Stimulated activated CD8-positive, alpha-beta memory T cell treated with anti-CD3 and anti-CD28 coated beads, Interleukin-7, amount 100 ng/mL, for 48 hours (primary cell): ENCODE measurements at places on chromosomes 5 and 9.

- DNase-seq: no peak
These were observed 15.4 kb upstream of the RFX3 start for GRCh38 chr9:3541206-3541605.

DNA sequence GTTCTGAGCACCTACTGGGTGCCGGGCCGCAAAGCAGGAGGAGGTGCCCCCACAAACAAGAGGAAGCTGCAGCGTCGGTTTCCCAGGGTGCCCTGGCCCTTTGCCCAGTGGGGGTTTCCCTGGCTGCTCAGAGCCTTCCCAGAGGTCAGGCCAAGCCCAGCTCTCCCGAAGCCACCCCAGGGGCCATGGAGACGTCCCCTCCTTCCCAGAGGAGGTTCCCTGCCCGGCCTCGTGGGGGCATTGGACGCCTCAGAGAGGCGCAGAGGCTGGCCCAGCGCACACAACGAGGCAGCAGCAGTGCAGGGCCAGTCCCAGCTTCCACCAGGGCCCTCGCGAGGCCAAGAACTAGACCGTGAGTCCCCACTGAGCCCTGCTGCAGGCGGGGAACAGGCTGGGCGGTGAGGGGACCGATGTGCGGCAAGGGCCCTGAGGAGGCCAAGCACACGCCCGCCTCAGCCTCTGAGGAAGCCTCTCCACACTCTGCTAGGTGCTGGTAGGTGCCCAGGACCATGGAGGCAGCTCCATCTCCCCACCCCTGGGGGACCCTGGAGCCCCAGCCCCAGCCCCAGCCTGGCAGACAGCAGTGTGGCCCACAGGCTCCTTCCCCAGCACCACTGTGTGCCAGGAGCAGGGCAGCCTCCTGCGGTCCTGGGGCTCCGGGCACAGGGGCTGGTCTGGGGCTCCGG, 7.0 kb downstream of the DIPK1B start:
- DNase-seq: no peak

DNA sequence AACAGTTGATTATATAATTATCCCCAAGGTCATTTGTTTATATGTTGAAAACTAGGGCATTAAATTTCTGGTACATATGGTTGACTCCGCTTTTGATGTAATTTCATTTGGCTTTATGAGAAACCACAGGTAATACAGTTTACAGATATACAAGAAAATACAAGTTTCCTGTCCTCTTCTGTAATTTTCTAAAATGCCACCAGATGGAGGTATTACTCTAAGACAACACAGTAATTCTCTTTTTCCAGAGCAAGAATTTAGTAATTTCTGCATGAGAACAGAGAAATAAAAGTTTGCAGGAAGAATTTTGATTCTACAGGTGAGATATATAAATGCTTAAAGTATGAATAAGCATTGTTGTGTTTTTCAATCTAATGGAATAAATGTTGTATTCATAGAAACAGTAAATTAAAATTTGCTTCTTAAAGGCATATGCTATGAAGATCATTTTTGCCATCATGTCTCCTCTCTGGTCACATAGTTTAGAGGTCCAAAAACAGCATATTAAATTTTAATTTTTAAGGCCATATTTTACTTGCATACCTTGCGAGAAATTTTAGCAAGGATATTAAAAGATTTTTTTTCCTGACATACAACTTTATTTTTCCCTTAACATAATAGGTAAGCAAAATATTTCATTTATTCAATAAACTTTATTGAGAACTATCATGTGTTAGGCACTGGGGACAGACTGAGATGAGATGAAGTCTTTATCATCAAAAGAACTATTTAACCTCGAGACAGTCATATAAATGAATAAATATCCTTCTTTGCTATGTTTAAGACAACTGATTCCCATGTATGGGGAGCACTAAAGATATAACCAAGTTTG, 22.7 kb downstream of the CHD1 start:
- no peak for DNase-seq

DNA sequence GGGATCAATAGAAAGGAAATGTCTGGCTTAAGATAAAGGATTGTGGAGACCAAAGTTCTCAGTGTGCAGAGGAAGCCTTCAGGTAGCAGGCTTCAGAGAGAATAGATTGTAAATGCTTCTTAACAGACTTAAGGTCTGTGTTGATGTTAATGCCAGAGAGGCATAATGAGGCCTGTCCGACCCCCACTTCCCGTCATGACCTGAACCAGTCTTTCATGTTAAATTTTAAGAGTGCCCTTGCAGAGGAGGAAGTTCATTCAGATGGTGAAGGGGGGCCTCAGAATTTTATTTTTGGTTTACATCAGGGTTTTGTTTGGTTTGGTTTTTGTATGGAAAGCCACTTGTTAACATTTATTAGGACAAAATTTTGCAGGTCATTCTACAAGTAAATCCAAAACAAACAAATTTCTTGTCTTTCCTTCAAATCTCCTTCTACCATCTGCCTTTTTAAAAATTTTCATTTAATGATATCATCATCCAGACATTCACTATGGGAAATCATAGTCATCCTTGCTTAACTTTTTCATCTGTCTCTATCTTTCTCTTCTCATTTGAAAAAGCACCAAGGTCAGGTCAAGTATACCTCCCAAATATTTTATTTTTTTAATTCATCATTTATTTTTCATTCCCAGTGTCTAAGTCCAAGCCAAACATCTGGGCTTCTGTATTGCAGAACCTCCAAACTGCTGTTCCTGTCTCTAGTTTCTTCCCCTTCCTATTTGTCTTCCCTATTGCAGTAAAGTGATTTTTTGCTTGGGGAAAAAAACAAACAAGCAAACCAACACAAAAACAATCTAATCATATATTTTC, 6.9 kb upstream of the ABCA1 start:
- DNase-seq: no peak

- no peak for DNase-seq
These were observed 135.4 kb upstream of the RASEF start for GRCh38 chr9:83198371-83198770.

GRCh38 chr5:89534331-89534730, 651.3 kb upstream of the MEF2C start:
- DNase-seq: no peak

DNA sequence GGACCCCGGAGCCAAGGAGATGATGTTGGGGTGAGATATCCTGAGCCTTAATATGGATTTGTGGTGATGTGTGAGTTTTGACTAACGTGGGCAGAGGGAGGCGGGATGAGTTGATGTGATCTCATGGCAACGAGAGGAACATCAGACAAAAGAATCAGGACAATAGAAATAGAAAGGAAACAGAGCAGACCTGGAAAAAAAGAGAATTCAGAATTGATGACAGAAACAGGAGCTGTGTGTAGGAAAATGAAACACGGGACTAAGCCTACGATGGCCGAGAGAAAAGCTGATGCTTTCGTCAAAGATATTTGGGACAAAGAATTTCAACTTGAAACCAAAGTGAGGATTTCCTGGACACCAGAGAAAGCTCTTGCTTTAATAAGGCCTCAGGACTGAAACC, 10.9 kb downstream of the PRKACG start:
- no peak for DNase-seq

DNA sequence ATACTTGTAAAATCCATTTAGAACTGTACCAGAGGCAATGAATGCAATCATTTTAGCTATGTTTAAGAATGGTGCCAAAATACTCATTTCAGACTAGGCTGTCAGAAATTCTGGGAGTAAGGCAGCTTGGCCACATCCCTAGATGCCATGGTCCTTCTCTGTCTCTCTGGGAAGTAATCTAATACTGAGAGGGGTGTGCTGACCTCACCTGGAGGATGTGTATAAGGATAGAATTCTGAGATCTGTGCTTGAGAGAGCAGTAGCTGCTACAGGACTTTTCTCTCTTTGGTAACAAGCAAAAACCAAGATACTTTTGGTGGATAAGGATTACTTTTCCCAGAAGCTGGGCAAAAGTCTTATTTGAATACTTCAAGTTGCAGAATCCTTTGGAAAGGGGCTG, 68.1 kb upstream of the MRPS30 start:
- DNase-seq: no peak
